Calu3 (cell line): ENCODE measurements at places on chromosomes 1 and 21. TPM values are rescaled to one million over a fixed set of nuclear protein-coding genes. Genes with fewer than 3 reads are reported as not detected.

The PRDM16 gene
- total RNA-seq, result 0.09 and 0.66 TPM in 2 replicates

DNA sequence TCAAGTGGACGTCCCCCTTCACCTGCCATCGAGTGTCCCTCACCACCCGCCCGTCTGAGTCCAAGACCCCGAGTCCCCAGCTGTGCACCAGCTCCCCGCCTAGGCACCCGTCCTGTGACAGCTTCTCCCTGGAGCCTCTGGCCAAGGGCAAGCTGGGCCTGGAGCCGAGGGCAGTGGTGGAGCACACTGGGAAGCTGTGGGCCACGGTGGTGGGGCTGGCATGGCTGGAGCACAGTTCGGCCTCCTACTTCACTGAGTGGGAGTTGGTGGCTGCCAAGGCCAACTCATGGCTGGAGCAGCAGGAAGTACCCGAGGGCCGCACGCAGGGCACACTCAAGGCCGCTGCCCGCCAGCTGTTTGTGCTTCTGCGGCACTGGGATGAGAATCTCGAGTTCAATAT lies 63.2 kb downstream of the VWA5B1 start:
- H3K4me3 ChIP-seq, result no peak overlapping the region
- peaks cover 16% of the 10 kb centered on the region for H3K27me3 ChIP-seq
- peaks cover 4% of the 10 kb centered on the region for H3K36me3 ChIP-seq
- no peak for DNase-seq
- peaks cover 15% of the 10 kb centered on the region for H3K4me1 ChIP-seq
- H3K27ac ChIP-seq, result no peak overlapping the region

The AMY1C gene
- total RNA-seq, result not detected in 2 replicates

The OR2G6 gene
- not detected in 2 replicates for total RNA-seq

The OR2T2 gene
- not detected in 2 replicates for total RNA-seq

- peak overlapping the region; percentile 17 for H3K27ac ChIP-seq
- H3K36me3 ChIP-seq, result no peaks in the 10 kb centered on the region
- no peaks in the 10 kb centered on the region for H3K27me3 ChIP-seq
- no peak overlapping the region for H3K4me3 ChIP-seq
- DNase-seq, result no peak
These were observed 61.9 kb upstream of the ADGRL2 start for GRCh38 chr1:81738875-81739274.

DNA sequence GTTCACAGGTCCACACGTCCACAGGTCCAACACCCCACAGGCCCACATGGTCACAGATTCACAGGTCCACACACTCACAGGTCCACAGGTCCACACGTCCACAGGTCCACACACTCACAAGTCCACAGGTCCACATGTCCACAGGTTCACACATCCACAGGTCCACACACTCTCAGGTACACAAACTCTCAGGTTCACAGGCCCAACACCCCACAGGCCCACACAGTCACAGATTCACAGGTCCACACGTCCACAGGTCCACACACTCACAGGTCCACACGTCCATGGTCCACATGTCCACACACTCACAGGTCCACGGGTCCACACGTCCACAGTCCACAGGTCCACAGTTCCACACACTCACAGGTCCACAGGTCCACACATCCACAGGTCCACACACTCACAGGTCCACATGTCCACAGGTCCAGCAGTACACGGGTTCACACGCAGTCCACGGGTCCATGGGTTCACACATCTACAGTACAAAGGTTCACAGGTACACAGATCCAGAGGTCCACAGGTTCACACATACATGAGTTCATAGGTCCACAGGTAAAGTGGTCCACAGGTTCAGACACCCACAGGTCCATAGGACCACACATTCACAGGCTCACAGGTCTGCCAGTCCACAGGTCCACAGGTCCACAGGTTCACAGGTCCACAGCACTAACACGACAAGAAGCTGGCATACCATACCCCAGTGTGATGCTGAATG lies 39.3 kb upstream of the COL6A2 start:
- DNase-seq, result no peak
- H3K4me1 ChIP-seq, result no peaks in the 10 kb centered on the region
- H3K27ac ChIP-seq, result peak overlapping the region; percentile 42
- H3K36me3 ChIP-seq, result no peaks in the 10 kb centered on the region

DNA sequence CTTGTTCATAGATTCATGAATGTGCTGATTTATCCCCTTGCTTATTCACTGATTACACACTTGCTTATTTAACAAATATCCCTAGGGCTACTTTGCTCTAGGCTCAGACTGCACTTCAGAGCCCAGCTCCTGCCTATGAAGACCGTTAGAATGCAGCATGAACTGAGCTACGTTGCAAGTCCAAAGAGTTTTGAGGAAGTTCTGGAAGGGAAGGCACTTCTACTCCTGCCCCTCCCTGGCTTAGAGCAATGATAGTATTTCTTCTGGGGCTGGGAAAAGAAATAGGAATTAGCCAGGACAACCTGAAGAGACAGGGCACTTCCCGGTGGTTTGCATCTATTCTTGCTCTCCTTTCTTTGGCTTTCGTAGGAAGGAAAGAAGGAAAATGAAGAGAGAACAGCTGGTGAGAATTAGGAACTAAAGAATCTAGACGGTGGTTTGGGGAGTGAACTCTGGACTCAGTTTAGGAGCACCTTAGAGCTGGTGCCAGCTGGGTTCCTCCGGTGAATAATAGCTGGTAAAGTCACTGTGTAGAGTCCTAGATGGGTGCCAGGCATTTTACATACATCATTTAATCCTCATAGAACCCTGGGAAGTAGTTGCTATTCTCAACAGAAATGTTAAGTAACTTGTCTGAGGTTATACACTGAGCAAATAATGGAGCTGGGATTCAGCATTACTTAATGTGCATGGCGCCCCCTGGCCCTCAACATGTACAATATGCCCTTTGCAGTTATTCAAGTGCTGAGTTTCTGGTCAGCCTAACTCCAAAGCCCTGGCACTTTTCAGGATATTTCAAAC lies 65.9 kb downstream of the NDUFS5 start:
- DNase-seq, result peak; percentile 76
- H3K36me3 ChIP-seq, result peaks cover 5% of the 10 kb centered on the region
- H3K4me3 ChIP-seq, result no peak overlapping the region
- no peak overlapping the region for H3K27ac ChIP-seq
- H3K27me3 ChIP-seq, result peaks cover 35% of the 10 kb centered on the region
- H3K4me1 ChIP-seq, result peaks cover 8% of the 10 kb centered on the region

GRCh38 chr1:209485167-209485566 lies 98.3 kb upstream of the CAMK1G start:
- no peak overlapping the region for H3K27ac ChIP-seq
- no peaks in the 10 kb centered on the region for H3K36me3 ChIP-seq
- no peak overlapping the region for H3K4me3 ChIP-seq
- no peaks in the 10 kb centered on the region for H3K4me1 ChIP-seq

- H3K4me3 ChIP-seq, result no peak overlapping the region
- no peak for DNase-seq
- H3K27me3 ChIP-seq, result peaks cover 47% of the 10 kb centered on the region
- no peaks in the 10 kb centered on the region for H3K36me3 ChIP-seq
These were observed 8.3 kb upstream of the KCNAB2 start for GRCh38 chr1:6037338-6037762.

GRCh38 chr1:186079084-186079684 lies 295.9 kb downstream of the TPR start:
- no peak overlapping the region for H3K4me3 ChIP-seq
- DNase-seq, result no peak
- H3K36me3 ChIP-seq, result no peaks in the 10 kb centered on the region

- peaks cover 47% of the 10 kb centered on the region for H3K4me1 ChIP-seq
- H3K36me3 ChIP-seq, result no peaks in the 10 kb centered on the region
- H3K27ac ChIP-seq, result peak overlapping the region; percentile 54
- no peak overlapping the region for H3K4me3 ChIP-seq
These were observed 364.7 kb downstream of the SMYD3 start for GRCh38 chr1:246142320-246142893.

The TRABD2B gene
- 0.10 and 0.42 TPM in 2 replicates for total RNA-seq

DNA sequence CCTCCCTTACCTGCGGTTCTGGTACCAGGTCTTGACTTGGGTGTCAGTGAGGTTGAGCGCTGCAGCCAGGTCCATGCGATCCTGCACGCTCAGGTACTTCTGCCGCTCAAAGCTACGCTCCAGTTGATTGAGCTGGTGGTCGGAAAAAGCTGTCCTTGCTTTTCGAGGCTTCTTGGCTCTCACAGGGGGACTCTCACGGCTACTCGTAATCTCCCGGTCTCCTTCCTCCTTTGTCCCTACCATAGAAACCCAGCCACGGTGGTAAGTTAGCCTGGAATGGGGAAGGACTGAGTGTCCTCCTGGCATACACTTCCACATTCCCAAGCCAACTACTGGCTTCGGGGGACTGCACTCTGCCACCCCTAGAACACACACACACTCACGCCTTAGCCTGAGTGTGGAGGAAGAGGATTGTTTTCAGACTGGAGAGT lies 2.6 kb downstream of the BARHL2 start:
- H3K27ac ChIP-seq, result no peak overlapping the region
- DNase-seq, result no peak
- no peak overlapping the region for H3K4me3 ChIP-seq
- H3K27me3 ChIP-seq, result peaks cover 65% of the 10 kb centered on the region
- H3K36me3 ChIP-seq, result no peaks in the 10 kb centered on the region

- no peak overlapping the region for H3K27ac ChIP-seq
- H3K4me1 ChIP-seq, result peaks cover 27% of the 10 kb centered on the region
- H3K36me3 ChIP-seq, result peaks cover 17% of the 10 kb centered on the region
These were observed 119.7 kb downstream of the PPIAL4G start for GRCh38 chr1:148363439-148363810.

The ALPL gene
- 0.31 and 0.93 TPM in 2 replicates for total RNA-seq

GRCh38 chr1:243964915-243965314 lies 86.2 kb upstream of the ZBTB18 start:
- no peaks in the 10 kb centered on the region for H3K27me3 ChIP-seq
- DNase-seq, result no peak
- peaks cover 11% of the 10 kb centered on the region for H3K4me1 ChIP-seq

GRCh38 chr1:43764581-43764980 lies 57.2 kb downstream of the ST3GAL3 start:
- no peaks in the 10 kb centered on the region for H3K4me1 ChIP-seq
- no peak for DNase-seq
- H3K36me3 ChIP-seq, result no peaks in the 10 kb centered on the region
- H3K27me3 ChIP-seq, result no peaks in the 10 kb centered on the region

GRCh38 chr1:227896710-227897655 lies 50.7 kb downstream of the WNT9A start:
- no peaks in the 10 kb centered on the region for H3K4me1 ChIP-seq
- no peak overlapping the region for H3K4me3 ChIP-seq
- H3K36me3 ChIP-seq, result no peaks in the 10 kb centered on the region
- no peak overlapping the region for H3K27ac ChIP-seq

- no peaks in the 10 kb centered on the region for H3K4me1 ChIP-seq
- H3K27ac ChIP-seq, result no peak overlapping the region
- H3K36me3 ChIP-seq, result peaks cover 18% of the 10 kb centered on the region
- no peak for DNase-seq
- H3K4me3 ChIP-seq, result no peak overlapping the region
- H3K27me3 ChIP-seq, result no peaks in the 10 kb centered on the region
These were observed 8.7 kb downstream of the SDHB start for GRCh38 chr1:17045150-17045549.

GRCh38 chr1:112594208-112594876 lies 24.6 kb downstream of the ST7L start:
- no peaks in the 10 kb centered on the region for H3K4me1 ChIP-seq
- no peaks in the 10 kb centered on the region for H3K27me3 ChIP-seq
- no peak overlapping the region for H3K4me3 ChIP-seq
- H3K36me3 ChIP-seq, result peaks cover 12% of the 10 kb centered on the region

GRCh38 chr1:35177237-35177786 lies 15.6 kb downstream of the SFPQ start:
- no peak for DNase-seq
- H3K36me3 ChIP-seq, result peaks cover 98% of the 10 kb centered on the region
- peak overlapping the region; percentile 56 for H3K27ac ChIP-seq
- H3K27me3 ChIP-seq, result no peaks in the 10 kb centered on the region

The NCF2 gene
- 5.5 and 8.6 TPM in 2 replicates for total RNA-seq

The RXFP4 gene
- not detected in 2 replicates for total RNA-seq

DNA sequence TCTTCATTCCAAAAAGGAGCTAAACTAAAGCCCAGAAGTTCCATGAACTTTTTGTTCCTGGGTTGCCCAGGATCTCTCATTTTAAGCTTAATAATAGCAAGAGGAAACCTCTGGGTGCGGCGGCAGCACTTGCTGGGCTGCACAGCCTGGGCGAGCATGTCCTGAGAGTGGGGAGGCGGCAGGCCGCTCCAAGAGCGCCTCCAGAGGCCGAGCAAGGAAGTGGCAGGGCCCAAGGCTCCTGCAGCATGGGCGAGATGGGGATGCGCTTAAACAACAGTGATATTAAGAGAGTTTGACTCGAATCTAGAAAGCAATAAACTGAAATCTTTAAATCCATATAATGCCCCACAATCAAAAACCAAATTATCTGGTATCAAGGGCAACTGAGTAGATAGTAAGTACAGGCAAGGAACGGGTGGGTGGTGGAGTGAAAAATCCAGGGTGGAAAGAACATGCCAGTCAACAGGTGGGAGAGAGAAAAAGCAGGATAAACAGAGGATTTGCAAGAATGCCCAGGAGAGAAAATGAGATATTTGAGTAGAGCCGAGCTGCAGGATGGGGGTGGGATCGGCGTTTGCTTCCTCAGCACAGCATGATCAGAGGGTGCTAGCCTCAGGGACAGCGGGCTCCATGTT lies 14.1 kb upstream of the TNR start:
- H3K4me1 ChIP-seq, result no peaks in the 10 kb centered on the region
- no peaks in the 10 kb centered on the region for H3K36me3 ChIP-seq
- DNase-seq, result peak; percentile 70
- no peak overlapping the region for H3K4me3 ChIP-seq
- no peak overlapping the region for H3K27ac ChIP-seq

The LEFTY1 gene
- 0.59 TPM in 1 of 2 replicates, not detected in the other for total RNA-seq

GRCh38 chr1:78045926-78046778 lies at the start of gene GIPC2:
GIPC2 (plus strand) TSS chr1:78045966; CDS start chr1:78046095, 129 bp downstream.
- H3K4me1 ChIP-seq, result peaks cover 11% of the 10 kb centered on the region
- DNase-seq, result peak; percentile 36

- no peak overlapping the region for H3K27ac ChIP-seq
- H3K36me3 ChIP-seq, result no peaks in the 10 kb centered on the region
- H3K4me3 ChIP-seq, result no peak overlapping the region
- H3K27me3 ChIP-seq, result no peaks in the 10 kb centered on the region
- H3K4me1 ChIP-seq, result peaks cover 33% of the 10 kb centered on the region
- no peak for DNase-seq
These were observed 102.3 kb downstream of the CDC42BPA start for GRCh38 chr1:227215863-227216510.

GRCh38 chr1:51966559-51966958 lies 23.9 kb downstream of the RAB3B start:
- no peak overlapping the region for H3K27ac ChIP-seq
- peaks cover 6% of the 10 kb centered on the region for H3K36me3 ChIP-seq
- H3K4me1 ChIP-seq, result peaks cover 30% of the 10 kb centered on the region
- no peak for DNase-seq

DNA sequence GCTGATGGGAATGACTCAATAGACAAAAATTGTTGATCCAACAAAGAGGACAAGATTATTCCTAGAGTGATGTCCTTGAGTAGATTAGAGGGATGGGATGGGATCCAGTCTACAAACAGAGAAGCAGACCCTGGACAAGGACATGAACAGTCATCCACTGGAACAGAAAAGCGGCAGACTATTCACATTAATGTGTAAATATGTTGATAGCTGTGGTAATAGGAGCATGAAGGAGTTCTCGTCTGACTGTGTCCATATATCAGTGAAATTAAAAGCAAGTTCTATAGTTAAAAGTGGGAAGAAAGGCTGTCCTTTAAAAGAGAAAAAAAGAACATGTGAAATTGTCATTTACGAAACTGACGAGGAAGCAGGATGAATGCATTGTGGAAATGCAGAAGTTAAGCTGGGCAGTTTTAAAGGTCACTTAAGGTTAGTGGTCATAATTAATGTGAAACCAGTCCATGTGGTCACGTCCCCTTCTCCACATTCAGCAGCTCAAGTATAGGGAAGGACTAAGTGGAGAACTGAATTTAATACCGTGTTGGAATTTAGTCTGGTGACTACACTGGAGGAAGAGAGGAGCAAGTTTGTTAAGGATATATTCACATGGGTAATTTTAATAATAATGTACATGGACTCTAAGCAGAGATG lies 62.1 kb downstream of the PIK3R3 start:
- H3K36me3 ChIP-seq, result no peaks in the 10 kb centered on the region
- H3K27me3 ChIP-seq, result no peaks in the 10 kb centered on the region
- peaks cover 4% of the 10 kb centered on the region for H3K4me1 ChIP-seq
- no peak overlapping the region for H3K27ac ChIP-seq
- DNase-seq, result no peak
